ENCODE measurements at places on chromosomes 5 and 9. TPM values are rescaled to one million over a fixed set of nuclear protein-coding genes. Genes with fewer than 3 reads are reported as not detected.
A peak's percentile ranks its signal among the peaks of the same experiment; 100 is the strongest.

DNA sequence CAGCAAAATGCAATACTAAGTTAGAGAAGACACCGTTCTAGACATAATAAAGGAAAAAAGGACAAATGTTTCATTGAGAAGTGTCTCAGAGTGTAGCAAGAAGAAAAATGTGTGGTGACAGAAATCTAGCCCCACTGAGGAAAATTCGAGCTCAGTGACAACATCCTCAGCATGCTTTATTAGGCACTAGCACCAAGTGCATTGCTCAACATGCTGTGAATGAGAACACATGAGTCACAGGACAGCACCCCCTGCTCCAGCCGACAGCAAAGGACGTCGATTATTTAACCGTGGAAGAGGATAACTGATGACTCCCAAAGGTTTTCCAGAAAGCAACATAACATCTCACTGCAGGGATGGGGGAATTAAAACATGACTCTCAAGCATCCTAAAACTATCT is 182.7 kb downstream of the GNAQ start:
- peaks cover 27% of the 10 kb centered on the region for H3K4me1 ChIP-seq
- H3K27ac ChIP-seq, result no peak overlapping the region
- DNase-seq, result no peak
- no peaks in the 10 kb centered on the region for H3K36me3 ChIP-seq

DNA sequence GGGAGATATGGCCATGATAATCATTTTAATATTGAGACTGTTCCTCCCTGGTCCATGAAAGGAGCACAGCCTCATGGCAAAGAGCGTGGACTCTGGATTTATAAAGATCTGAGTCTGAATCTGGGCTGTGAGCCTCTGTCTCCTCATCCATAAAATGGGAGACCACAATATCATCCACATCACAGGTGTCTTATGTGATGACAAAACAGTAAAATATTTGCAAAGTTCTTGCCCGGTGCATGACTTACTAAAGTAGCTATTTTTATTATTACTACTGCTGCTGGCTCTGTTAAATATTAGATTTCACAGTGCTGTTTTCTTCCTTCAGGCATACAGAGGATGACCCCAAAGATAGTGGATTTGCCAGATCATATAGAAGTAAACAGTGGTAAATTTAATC is 74.1 kb downstream of the TEK start:
- H3K4me1 ChIP-seq, result peaks cover 56% of the 10 kb centered on the region
- H3K4me3 ChIP-seq, result no peak overlapping the region
- DNase-seq, result no peak
- H3K36me3 ChIP-seq, result no peaks in the 10 kb centered on the region

- H3K27ac ChIP-seq, result no peak overlapping the region
- no peaks in the 10 kb centered on the region for H3K27me3 ChIP-seq
- H3K4me3 ChIP-seq, result no peak overlapping the region
Measured at GRCh38 chr5:81895307-81895706, 76.5 kb upstream of the ATG10 start.

GRCh38 chr5:151384106-151384505 is 36.7 kb upstream of the SLC36A2 start:
- no peaks in the 10 kb centered on the region for H3K4me1 ChIP-seq
- no peaks in the 10 kb centered on the region for H3K36me3 ChIP-seq
- no peak overlapping the region for H3K4me3 ChIP-seq

- peaks cover 62% of the 10 kb centered on the region for H3K27me3 ChIP-seq
- H3K4me3 ChIP-seq, result no peak overlapping the region
- peaks cover 8% of the 10 kb centered on the region for H3K4me1 ChIP-seq
Measured at GRCh38 chr9:92808726-92809451, 44.3 kb upstream of the BICD2 start.

FBN2 gene
- total RNA-seq, result 18.5 TPM

DNA sequence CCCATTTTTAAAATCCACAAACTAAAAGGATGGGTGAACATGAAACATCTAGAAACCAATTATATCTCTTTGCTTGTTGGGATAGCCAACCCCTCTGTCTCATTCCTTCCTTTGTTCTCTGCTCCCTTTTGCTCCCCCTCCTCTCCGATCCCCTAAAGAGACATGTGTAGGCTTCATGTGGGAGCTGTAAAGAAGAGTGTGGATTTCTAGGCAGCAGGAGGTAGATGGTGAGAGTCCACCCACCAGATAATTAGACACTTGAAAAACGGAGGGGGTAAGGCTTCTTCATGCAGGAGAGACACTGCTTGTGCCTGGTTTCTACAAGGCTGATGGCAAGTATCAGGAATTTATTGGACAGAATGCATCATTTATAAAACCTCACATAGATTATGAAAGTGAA is 27.3 kb upstream of the CFAP157 start:
- DNase-seq, result no peak
- H3K27me3 ChIP-seq, result no peaks in the 10 kb centered on the region
- H3K4me3 ChIP-seq, result no peak overlapping the region
- peaks cover 7% of the 10 kb centered on the region for H3K4me1 ChIP-seq

- peak; percentile 35 for DNase-seq
- H3K4me1 ChIP-seq, result peaks cover 15% of the 10 kb centered on the region
- no peaks in the 10 kb centered on the region for H3K36me3 ChIP-seq
- H3K4me3 ChIP-seq, result no peak overlapping the region
- H3K27me3 ChIP-seq, result no peaks in the 10 kb centered on the region
Measured at GRCh38 chr9:72856972-72857623, 95.8 kb downstream of the ALDH1A1 start.

DNA sequence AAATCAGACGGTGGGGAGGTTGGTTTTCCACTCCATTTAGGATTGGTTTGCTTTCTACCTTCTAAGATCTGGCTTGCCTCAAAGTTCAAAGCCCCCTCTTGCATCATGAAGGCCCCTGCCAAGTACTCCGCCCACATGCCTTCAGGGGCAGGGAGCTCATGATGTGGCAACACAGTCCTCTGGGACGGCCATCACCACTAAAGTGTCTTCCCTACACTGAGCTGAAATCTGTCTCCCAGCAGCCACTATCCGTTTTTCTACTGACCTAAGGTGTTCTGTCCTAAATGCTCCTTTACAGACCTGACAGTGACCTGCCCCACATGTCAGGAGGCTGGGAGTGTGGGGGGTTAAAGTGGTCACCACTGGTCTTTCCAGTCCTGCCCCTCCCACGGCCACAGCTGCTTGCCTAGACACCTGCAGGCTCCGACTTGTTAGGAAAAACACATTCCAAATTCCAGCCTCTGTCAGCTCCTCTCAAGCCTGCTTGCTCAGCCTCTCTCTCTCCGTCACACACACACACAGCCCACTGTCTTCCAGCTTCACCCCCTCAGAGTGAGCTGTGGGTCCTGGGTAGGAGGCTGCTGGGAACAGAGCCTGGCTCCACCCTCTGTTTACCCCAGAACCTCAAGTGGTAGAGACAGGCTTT is 44.9 kb downstream of the SHB start:
- no peak overlapping the region for H3K27ac ChIP-seq
- peaks cover 59% of the 10 kb centered on the region for H3K4me1 ChIP-seq
- no peaks in the 10 kb centered on the region for H3K27me3 ChIP-seq
- no peak overlapping the region for H3K4me3 ChIP-seq

- H3K36me3 ChIP-seq, result no peaks in the 10 kb centered on the region
- no peak for DNase-seq
- H3K27me3 ChIP-seq, result no peaks in the 10 kb centered on the region
- H3K4me1 ChIP-seq, result no peaks in the 10 kb centered on the region
- no peak overlapping the region for H3K4me3 ChIP-seq
- no peak overlapping the region for H3K27ac ChIP-seq
Measured at GRCh38 chr5:130773813-130774212, 391.2 kb downstream of the HINT1 start.

IFNA2 gene
- not detected for total RNA-seq

DNA sequence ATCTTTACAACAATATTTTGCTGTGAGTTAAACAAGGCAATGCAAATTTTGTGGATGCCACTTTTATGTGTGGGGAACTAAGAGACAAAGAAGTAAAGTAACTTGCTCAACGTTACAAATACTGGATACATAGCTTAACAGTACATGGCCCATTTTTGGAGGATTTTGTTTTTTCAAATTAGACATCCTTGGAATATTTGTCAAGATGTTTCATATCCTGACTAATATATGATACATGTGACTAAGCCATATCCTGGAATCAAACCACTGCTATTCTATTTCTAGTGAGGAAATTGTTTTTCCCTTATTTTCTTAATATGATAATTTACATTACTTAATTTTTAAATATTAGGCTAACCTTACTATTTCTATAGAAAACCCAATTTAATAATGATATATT is 529.8 kb downstream of the DMRTA1 start:
- no peak overlapping the region for H3K27ac ChIP-seq
- H3K4me1 ChIP-seq, result no peaks in the 10 kb centered on the region
- no peaks in the 10 kb centered on the region for H3K27me3 ChIP-seq
- H3K36me3 ChIP-seq, result no peaks in the 10 kb centered on the region
- H3K4me3 ChIP-seq, result no peak overlapping the region

FAM120AOS gene
- 29.2 TPM for total RNA-seq

GRCh38 chr5:6673963-6674362 is 39.3 kb upstream of the TENT4A start:
- no peak overlapping the region for H3K4me3 ChIP-seq
- H3K4me1 ChIP-seq, result no peaks in the 10 kb centered on the region
- H3K36me3 ChIP-seq, result no peaks in the 10 kb centered on the region
- no peak for DNase-seq

CDKN2B gene
- 22.3 TPM for total RNA-seq

DNA sequence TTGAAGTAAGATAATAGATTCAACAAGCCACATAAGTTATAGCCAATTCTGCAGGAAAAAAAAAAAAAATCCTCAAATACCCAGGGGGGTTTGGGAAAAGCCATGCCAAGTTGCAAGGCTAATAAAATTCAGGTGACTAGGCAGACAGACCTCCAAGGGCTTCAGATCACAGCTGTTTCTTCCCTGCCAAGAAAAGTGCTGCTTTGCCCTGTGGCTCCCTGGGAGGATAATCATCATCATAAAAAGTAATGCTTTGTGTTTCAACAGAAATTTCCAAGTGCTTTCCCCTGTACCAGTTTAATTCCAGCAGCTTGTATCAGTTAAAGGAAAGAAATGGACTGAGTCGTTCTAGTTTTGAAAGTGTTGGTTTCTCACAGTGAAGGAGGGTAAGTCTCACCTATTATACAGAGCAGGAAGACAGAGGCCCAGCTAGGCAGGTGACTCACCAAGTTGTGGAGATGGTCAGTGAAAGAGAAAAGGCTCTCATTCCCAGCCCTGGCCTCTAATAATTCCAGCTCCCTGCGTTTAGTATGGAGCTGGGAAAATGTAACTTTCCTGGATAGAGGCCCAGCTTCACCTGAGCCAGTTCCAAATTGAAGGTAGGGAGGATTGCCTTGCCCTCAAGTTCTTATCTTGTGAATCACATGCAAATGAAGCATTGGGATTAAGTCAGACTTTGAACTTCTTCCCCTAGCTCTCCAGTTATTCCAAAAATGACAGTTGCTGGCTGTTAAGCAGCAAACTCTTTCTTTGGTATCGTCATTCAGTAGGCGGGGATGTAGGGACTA is 263.4 kb downstream of the GRIA1 start:
- H3K27me3 ChIP-seq, result no peaks in the 10 kb centered on the region
- H3K4me3 ChIP-seq, result no peak overlapping the region
- no peak overlapping the region for H3K27ac ChIP-seq
- no peaks in the 10 kb centered on the region for H3K36me3 ChIP-seq
- no peaks in the 10 kb centered on the region for H3K4me1 ChIP-seq

GRCh38 chr9:118594428-118594827 is 774.8 kb downstream of the BRINP1 start:
- H3K27me3 ChIP-seq, result no peaks in the 10 kb centered on the region
- no peaks in the 10 kb centered on the region for H3K4me1 ChIP-seq
- H3K4me3 ChIP-seq, result no peak overlapping the region
- H3K36me3 ChIP-seq, result no peaks in the 10 kb centered on the region
- no peak overlapping the region for H3K27ac ChIP-seq
- DNase-seq, result no peak

- no peaks in the 10 kb centered on the region for H3K27me3 ChIP-seq
- no peaks in the 10 kb centered on the region for H3K4me1 ChIP-seq
- H3K36me3 ChIP-seq, result no peaks in the 10 kb centered on the region
- H3K4me3 ChIP-seq, result no peak overlapping the region
Measured at GRCh38 chr9:113741886-113742854, 133.9 kb upstream of the ZNF618 start.

- peak; percentile 44 for DNase-seq
- H3K27me3 ChIP-seq, result peaks cover 16% of the 10 kb centered on the region
- no peak overlapping the region for H3K4me3 ChIP-seq
- H3K4me1 ChIP-seq, result peaks cover 17% of the 10 kb centered on the region
- no peaks in the 10 kb centered on the region for H3K36me3 ChIP-seq
Measured at GRCh38 chr9:137305060-137305797, 3.2 kb upstream of the NRARP start.

- DNase-seq, result no peak
- no peaks in the 10 kb centered on the region for H3K36me3 ChIP-seq
- H3K4me3 ChIP-seq, result no peak overlapping the region
- H3K4me1 ChIP-seq, result no peaks in the 10 kb centered on the region
Measured at GRCh38 chr5:74560245-74560644, 80.3 kb downstream of the ENC1 start.

DNA sequence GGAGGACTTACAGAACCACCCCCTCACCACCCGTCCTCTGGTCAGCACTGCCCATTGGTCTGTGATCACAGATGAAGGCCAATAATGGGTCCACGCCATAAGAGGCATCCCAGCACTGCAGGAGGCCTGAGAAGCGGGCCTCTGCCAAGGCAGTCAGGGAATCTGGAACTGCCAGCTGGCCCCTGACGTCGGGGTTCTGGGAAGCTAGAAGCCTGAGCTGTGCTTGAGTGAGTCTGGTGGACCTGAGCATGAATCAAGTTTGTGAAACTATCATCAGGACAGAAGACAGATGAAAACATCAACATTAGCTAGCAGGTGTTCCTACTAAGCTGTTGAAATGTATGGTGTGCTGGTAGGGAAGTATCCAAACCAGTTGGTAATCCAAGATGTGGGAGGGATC is 7.8 kb downstream of the ANGPTL2 start:
- H3K4me1 ChIP-seq, result peaks cover 12% of the 10 kb centered on the region
- H3K27me3 ChIP-seq, result no peaks in the 10 kb centered on the region
- H3K36me3 ChIP-seq, result no peaks in the 10 kb centered on the region
- H3K4me3 ChIP-seq, result no peak overlapping the region

ADAMTS13 gene
- total RNA-seq, result 0.24 TPM

DNA sequence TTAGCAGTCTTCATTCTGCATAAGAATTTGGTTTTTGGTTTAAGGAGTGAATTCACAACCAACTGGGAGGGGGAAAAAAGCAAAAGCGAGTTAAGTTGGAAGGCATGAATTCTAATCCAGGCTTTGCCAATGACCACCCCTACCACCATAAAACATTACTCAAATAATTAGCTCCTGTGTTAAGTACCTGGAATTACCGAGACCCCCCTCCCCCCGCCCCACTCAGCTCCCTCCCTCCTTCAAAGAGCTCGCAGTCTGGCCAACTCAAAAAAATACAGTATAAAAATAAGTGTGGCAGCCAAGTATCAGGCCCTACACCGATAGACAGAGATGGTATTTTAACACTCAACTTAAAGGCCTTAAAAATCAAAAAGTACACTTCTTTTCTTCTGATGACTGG is 492 bp downstream of the ATG12 start:
- H3K27me3 ChIP-seq, result no peaks in the 10 kb centered on the region
- H3K4me3 ChIP-seq, result peak overlapping the region; percentile 94
- peaks cover 44% of the 10 kb centered on the region for H3K36me3 ChIP-seq

DNA sequence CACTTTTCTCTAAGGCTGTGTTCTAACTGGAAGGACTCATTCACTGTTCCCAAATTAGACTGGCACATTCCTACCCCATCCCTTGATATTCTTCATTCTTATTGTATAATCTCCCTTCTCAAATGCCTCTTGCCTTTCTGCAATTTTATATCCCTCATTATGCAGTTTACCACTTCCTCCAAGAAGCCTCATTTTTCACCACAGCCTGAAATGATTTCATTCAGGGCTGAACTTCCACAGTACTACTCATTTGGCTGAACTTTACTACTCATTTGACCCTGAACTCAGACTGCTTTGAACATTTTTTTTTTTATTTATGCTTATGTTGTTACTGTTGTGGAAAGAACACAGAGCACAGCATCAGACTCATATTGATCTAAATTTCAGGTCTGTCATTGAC is 32.7 kb downstream of the GRIA1 start:
- H3K27me3 ChIP-seq, result no peaks in the 10 kb centered on the region
- no peak for DNase-seq
- no peak overlapping the region for H3K4me3 ChIP-seq
- H3K27ac ChIP-seq, result peak overlapping the region; percentile 41

IL4 gene
- total RNA-seq, result not detected
